C1 segment of cervical spinal cord (tissue), 14 donors: ENCODE measurements at places on chromosomes 7 and 10.

DNA sequence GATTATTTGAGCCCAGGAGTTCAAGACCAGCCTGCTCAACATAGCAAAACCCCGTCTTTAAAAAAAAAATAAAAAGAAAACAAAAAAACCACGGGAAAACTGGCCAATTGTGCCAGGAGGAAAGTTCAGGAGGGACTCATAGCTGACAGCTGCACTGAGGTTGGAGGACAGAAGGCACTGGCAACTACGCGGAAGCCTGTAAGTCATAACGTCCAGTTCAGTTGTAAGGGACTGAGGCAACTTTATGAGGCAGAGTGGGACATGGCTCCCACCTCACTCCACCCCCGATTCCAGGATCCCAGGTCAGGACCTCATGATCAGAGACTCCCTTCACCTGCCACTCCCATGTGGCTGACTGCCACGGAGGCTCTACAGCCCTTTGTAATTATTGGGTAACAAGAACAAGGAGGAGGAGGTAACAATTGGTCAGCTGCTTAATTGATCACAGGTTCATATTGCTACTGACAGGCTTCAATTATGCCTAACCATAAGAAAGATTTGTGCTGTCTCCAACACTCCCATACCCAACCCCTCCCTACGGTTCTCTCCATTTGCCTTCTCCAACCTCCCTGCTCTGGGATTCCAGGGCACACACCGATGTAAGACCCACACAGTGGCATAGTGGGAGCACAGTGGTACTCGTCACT, 1.9 kb upstream of the CCL24 start:
- no peak for DNase-seq

- no peak for DNase-seq
Measured at GRCh38 chr7:159127691-159128642, 16.7 kb downstream of the VIPR2 start.

DNA sequence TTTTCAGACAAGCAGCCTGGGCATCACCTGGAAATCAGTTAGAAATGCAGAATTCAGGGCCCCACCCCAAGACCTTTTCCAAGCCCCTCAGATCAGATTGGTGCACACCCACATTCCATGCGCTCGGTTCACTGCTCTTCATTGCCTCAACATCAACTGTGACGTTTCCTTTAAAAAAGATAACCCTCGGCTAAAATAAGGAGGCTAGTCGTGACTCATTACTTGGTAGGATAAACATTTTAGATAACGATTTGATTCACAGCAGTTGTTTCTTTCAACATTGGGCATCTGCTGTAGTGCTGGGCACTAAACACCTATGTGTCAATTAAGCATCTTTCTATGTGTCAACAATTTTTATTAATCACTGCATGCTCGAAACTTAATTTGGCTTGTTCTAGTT, 191.1 kb upstream of the LRGUK start:
- no peak for DNase-seq

GRCh38 chr10:33715303-33715975, 381.0 kb upstream of the NRP1 start:
- no peak for DNase-seq

GRCh38 chr10:30368065-30368718, 19.1 kb upstream of the MTPAP start:
- no peak for DNase-seq

GRCh38 chr10:129730993-129731325, 233.1 kb downstream of the EBF3 start:
- no peak for DNase-seq

- peak; percentile 59 for DNase-seq
Measured at GRCh38 chr10:6163364-6164270, 39.1 kb upstream of the PFKFB3 start.

- DNase-seq: no peak
Measured at GRCh38 chr7:106377847-106378361, 93.1 kb upstream of the NAMPT start.

DNA sequence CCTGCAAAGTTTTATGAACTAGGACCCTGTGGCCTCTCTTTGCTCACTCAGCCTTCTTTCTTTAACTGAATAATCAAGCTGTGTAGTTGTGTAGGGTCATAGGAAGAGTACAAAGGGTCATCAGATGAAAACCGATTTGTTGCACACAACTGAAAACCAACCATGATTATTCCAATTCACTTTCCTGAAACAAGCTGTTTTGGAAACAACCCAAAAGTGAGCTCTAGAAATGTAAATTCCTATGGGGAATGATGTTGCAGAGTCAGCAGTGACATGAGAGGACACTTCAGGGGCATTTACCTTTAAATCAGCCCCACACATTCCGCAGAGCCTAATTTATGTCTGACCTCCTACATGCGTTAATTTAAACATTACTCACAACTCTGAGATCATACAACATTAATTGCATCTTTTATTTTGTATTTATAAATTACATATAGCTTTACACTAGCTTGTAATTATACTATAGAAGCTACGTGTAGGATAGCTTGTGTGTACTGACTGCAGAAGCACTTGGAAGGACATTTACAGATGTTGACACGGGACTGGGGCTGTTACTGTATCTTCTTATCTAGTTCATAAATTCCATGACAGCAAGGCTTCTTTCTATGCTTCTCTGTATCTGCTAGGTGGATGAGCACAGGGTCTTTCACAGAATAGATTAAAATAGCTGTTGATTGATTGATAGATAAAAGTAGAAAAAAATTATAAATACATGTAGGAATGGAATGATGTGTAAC, 139.9 kb upstream of the AKR1E2 start:
- no peak for DNase-seq

- no peak for DNase-seq
Measured at GRCh38 chr10:6292741-6293151, 90.0 kb downstream of the PFKFB3 start.

DNA sequence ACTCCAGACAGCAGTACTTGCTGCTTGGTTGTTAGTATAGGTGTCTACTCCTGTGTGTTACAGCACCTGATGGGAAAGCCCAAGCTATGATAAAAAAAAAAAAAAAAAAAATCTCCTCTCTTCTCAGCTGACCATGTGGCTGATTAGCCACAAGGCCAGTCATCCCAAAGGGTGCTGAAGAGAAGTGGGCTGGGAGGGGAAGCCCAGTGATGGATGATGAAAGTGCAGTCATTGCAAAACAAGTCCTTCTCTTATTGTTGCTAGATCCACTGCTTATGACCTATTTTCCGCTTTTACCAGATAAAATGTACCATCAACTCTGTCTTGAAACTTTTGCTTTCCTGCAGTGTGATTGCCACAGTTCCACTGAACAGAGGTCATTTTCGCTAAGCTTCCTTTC, 1092.5 kb upstream of the C7orf33 start:
- DNase-seq: no peak

GRCh38 chr7:73329861-73330581, 2.1 kb downstream of the FKBP6 start:
- DNase-seq: no peak

- DNase-seq: no peak
Measured at GRCh38 chr7:41491308-41491707, 211.6 kb downstream of the INHBA start.

GRCh38 chr7:133618970-133619369, 366.1 kb downstream of the EXOC4 start:
- no peak for DNase-seq

DNA sequence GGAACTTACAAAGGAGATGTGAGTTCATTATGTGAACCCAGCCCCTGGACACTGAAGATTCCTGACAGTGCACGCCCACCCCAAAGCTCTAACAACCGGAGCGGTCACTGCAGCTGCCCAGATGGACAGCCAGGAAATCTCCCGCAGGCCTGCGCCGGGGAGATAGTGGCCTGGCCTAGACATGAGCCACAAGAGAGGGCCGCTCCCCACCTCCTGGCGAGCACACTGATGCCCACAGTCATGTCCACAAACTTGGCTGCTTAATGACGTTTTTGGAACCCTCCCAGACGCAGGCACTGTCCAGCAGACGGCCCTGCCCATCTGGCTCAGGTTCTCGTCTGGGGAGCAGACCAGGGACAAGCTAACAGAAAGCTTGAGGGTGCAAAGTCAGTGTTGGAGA, 34.2 kb downstream of the TCERG1L start:
- no peak for DNase-seq

GRCh38 chr10:102540023-102540422, 36.3 kb downstream of the SUFU start:
- DNase-seq: no peak

GRCh38 chr10:122988501-122988900, 8.3 kb downstream of the PSTK start:
- no peak for DNase-seq

- DNase-seq: no peak
Measured at GRCh38 chr10:78567680-78568455, 500.9 kb upstream of the ZMIZ1 start.

DNA sequence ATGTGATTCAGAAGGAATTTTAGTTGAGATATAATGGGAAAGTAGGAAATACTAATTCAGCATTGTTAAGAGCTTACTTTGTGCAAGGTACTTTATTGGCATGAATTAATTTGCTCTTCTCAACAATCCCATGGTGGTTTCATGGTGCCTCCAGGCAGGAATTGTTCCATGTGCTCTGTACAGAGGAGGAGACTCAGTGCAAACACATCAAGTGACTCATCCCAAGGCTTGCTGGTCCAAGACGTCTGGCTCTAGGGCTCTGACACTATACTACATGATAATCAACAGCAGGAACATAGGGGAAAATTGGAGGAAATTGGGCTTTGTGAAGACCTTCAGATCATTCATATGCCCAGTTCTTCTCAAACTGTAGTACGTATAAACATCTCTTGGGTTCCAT, 66.5 kb upstream of the PRKG1 start:
- no peak for DNase-seq

DNA sequence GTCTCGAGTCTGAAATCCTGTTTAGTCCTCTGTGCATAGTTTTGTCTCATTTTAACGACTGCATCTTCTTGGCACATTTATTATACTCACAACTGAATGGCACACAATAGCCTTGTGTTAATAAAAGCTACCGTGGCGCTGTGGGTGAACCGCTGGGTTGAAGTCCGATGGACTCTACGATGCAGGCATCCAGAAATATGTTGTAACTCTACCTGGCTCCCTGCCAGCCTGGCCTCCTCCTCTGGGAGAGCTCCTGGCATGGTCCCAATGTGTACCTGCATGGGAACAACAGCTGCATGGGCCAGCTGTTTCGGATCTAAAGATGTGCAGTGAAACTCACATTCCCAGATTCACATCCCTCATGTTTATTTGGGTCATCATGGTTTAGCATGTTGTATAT, 3.7 kb upstream of the DPYSL4 start:
- no peak for DNase-seq

DNA sequence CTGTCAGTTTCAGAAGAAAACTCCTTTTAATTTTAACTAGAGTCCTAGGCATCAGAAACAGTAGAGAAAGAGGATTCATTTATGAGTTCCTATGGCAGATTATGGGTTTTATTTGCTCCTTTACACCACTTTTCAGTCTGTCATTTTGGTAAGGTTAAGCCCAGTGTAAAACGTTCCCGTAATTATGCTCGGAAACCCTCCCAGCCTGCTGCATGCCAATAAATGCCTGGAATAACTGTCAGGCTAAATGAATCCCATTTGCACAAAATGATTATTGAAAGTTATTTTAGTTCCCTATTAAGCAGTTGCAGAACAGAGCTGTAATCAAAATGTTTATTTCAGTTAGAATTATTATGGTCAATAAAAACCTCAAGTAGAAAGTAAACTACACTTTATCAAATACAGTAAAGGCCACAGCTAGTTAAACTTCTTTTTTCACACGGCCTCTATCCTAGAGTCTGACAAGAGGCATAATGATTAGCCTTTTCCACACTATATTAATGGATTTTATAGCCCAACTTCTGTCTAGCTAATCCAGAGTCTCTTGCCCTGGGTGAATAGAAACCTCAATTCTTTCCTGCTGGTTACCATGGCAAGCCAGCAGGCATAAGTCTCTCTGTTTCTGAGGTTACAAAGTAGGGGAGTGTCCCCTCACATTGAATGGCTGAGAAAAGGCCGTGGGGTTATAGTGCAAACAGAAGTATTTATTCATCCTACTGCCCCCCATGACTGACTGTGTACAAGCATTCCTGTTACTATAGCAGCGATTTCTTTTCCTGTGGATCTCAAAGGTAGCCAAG, 80.8 kb upstream of the NPVF start:
- no peak for DNase-seq

GRCh38 chr7:155349601-155350331, 52.1 kb downstream of the INSIG1 start:
- DNase-seq: no peak

DNA sequence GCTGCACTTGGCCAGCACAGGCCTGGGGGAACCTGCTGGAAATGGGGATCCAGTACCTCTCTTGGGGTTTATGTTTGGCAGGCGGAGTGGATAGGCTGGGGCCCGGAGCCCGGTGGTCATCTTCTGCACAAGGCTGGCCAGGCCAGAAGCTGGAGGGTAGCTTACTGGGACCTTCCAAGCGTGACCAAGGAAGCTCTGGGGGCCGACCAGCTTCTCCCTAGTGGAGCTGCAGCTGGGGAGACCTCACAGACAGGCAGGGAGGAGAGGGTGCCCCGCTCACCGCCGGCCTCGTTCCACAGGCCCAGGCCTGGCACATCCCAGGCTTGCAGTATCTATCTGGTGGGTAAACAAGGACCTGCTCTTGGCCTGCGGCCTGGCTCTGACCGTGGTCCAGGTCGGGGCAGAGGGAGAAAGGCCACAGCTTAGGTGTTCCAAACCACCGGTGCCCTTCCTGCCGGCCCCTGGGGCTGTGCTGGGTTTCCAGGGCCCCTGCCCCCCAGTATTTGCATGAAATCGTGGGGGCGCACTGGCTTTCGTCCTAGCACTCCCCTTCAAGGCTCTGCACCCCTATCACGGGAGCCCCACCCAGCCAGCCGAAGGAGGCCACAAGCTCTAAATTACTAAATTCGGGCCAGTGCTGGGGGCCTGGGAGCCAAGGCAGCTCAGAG, 1.5 kb upstream of the ELFN1 start:
- DNase-seq: no peak

- DNase-seq: no peak
Measured at GRCh38 chr10:86651631-86652331, 2.6 kb upstream of the OPN4 start.
